Right lobe of liver (tissue), 6 donors: ENCODE measurements at places on chromosomes 5 and 9. TPM values are rescaled to one million over a fixed set of nuclear protein-coding genes. Genes with fewer than 3 reads are reported as not detected.
A peak's percentile ranks its signal among the peaks of the same experiment; 100 is the strongest.

DNA sequence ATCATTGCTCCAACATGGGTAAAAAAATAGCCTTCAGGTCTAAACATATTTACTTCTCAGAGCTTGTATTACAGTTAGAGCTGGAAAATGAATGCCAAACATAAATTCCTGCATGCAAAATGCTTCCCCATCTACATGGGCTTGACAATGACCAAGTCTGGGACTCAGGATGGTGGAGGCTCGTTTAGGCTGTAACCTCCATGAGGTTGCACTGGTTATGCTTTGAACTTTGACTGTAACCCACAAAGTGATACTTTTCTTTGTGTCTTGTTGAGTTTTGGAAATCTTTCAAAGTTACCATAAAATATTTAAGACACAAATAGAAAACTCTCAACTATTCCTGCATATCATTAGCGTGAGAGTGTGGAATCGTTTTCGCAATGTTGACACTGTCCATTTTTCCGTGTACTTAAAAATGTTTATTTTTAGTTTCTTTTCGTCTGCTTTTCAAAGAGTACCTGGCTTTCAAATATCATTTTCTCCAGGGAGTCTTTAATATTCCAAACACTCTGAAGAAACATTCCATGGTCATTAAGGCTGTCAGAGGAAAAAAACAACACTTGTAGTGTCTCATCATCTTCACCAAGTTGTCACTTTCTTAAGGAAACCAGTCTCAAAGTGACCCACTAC, 487.8 kb downstream of the ENC1 start:
- no peak for DNase-seq

DNA sequence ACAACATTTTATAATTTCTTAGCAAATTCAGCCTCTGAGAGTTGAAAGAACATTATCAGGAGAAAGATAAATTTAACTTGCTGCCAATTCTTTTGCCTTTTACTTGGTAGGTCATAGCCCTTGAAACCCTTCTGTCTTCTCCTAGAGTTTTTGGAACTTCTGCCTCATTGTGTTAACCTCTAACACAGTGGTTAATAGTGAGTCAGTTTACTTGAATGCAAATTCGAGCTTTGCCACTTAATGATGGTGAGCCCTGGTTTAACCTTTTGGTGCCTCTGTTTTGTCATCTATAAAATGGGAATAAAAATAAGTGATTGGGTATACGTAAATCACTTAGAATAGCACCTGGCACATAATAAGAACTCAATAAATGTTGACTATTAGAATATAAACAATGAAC, 1.8 kb upstream of the INIP start:
- DNase-seq = no peak

- peak; percentile 80 for DNase-seq
Measured at GRCh38 chr9:104841601-104842141, 77.7 kb downstream of the NIPSNAP3B start.

DNA sequence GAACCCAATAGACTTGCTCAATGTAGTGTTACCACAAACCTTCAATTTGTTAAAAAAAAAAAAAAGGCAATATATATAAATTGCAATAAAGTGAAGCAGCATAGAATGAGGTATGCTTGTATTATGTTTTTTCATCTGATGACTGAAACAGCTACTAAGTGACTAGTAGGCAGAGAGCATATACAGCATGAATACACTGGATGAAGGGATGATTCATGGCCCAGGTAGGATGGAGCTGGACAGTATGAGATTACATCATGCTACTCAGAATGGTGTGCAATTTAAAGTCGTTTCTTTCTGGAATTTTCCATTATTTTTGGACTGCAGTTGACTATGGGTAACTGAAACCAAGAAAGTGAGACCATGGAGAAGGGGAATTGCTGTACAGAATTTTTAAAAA, 161.2 kb downstream of the GNA14 start:
- no peak for DNase-seq

GRCh38 chr9:115781070-115781736, 372.4 kb upstream of the PAPPA start:
- DNase-seq = no peak

DNA sequence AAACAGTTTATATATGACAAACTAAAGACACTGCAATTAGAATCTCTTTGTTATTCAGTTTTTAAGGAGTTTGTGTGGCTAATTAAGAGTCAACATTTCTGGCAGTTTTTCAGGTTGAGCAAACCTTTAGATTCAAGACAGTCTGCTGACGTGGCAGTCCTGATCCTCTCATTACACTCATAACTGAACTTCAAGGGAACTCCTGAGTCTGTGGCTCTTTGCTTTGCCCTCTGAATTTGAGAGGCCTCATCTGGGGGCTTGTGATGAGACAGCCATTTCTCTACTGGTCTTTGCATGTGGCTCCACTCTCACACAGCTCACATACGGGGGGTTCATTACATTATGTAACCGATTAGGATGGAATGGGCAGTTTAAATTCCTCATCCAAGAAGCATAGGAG, 182.9 kb upstream of the MEF2C start:
- DNase-seq = no peak

DNA sequence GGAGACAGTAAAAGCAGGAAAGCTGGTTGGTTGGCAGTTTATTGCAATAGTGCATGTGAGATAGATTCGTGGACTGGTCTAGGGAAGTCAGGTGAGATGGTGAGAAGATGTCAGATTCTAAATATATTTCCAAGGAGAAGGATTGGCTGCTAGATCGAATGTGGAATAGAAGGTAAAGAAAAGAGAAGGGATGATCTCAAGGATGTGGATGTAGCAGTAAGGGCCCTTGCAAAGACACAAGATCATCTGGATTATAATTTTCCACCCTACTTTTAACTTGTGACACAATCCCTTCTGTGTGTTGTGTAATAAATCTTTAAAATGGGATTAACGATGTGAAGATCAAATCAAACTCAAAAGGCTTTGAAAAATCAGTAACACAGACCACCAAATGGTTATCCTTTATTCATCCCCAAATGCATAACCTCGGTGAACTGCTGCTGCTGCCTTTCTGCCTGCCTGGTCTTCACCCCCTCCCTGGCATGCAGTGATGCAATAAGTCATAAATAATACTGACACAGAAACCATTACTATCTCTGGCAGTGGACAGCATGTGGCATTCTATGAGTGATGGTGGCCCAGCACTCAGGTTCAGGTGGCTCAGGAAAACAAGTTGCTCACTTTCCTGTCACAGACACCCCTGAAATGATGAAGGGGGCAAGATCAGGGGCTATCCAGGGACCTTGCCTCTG, 178.4 kb downstream of the FAM114A2 start:
- DNase-seq = no peak

DNA sequence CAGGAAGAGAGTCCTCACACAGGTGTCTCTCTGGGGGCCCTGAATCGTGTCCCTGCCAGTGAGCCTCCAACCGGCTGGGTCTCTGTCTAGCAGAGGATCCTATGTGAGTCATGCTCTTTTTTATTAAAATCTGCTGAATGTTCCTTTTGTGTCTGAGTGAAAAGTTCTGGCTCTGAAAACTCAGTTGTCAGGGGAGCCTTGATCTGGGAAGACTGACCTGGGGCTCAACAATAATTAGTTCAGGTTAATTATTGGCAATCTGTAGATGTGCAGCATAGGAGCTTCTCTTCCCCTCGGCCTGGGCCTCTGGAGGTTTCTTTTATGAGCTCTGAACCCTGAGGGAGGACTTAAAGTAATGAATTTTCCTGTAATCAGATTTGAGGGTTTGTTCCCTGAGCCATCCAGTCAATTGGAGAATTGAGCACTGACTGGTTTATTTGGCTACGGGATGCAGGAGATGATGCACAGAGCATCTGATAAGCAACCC, 45.2 kb downstream of the ALG2 start:
- no peak for DNase-seq

DNA sequence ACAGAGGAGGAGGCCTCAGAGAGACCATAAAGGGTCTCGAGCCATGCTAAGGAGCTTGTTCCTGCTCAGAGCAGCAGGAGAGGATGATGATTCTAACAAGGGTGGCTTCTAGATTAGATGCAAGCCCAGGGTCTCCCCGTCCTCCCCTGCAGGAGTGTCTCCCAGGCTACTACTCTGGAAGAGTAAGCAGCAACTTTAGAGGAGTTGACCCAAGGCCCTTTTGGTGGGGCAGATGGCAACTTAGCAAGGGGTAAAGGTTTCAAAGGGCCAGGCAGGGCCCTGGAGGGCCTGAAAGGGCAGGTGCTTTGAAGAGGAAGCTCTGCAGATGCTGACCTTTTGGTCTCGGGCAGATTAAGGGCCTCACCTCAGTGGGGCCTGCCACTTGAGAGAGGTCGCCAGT, 174.9 kb downstream of the GABBR2 start:
- DNase-seq = no peak

- DNase-seq = no peak
Measured at GRCh38 chr9:14812806-14813205, 90.3 kb upstream of the CER1 start.

DNA sequence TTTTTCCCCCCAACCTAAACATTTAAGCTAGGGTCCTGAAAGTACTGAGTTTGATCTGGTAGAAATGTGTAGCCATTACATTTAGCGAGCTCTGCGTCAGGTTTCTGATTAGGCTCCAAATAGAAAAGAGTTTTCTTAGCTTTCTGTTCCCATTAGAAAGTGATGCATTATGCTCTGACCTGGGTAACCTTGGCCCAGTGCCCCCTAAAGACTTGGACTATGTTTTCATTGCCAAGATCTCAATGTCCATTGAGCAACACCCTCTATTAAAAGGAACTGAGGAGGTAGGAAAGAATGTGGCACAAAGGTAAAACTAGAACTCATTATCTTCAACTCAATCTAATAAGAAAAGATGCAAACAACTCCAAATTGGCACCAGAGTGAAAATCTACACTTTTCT, 358.9 kb upstream of the PCSK5 start:
- no peak for DNase-seq

DNA sequence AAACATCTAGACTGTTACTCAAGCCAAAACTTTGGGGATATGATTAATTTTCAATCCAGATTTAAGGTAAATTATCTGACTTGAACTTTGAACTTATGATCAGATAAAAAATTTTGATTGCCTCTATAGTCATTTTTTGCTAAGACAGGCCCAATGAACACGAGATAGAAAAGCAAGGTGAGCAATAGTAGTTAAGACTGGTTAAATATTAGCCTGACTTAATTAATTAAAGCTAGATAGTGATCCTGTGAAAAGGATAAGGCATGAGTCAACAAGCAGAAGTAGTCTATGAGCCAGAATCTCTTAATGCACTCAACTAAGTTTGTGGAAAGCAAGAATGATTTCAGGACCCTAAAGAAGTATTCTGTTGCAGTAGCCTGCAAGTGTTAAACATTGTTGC, 66.5 kb downstream of the PDE4D start:
- no peak for DNase-seq

Gene FBP2
- total RNA-seq = not detected

Gene MELK
- 1.6 TPM for total RNA-seq

Gene TTC16
- total RNA-seq = not detected

Gene MYO10
- total RNA-seq = 6.8 TPM

Gene MTRR
- total RNA-seq = 40.0 TPM

Gene PTGES
- not detected for total RNA-seq

Gene TMEM252
- not detected for total RNA-seq

Gene FAM153A
- total RNA-seq = 0.46 TPM

Gene MAMDC4
- 5.7 TPM for total RNA-seq
